Liver (tissue), 10 donors: ENCODE measurements at places on chromosomes 7 and 10. TPM values are rescaled to one million over a fixed set of nuclear protein-coding genes. Genes with fewer than 3 reads are reported as not detected.

- no peak for DNase-seq
These were observed 39.5 kb upstream of the OPN4 start for GRCh38 chr10:86614853-86615252.

DNA sequence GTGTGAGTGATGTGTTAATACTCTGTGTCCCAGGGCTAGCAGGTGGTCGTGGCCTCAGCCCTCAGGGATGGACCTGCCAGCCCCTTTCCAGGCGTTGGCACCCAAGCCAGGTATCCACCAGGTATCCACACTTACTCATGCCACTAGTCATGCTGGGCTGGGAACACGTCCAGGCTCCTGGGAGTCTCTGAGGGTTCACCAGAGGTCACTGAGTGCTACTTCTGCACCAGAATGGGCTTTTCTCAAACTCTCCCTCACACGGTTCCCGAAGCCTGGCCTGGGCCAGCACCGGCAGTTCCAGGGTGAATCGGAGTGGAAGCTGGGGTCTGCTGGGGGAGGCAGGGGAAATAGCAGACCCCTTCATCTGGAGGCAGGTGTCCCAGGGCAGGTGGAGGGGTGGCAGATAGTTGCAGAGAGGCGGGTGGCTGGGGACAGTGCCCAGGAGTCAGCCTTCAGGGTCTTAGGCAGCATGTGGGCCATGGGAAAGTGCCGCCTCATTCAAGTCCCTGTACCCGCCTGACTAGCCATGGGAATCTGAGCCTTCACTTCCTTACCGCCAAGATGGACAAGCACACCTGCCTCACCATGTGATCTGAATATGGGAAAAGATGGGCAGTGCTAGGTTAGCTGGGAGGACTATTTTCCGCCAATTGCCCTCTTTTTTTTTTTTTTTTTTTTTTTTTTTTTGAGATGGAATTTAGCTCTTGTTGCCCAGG is 95.5 kb upstream of the GTF2I start:
- DNase-seq, result no peak

Gene MYH16
- polyA plus RNA-seq, result not detected

Gene ARID5B
- polyA plus RNA-seq, result 6.4 TPM

DNA sequence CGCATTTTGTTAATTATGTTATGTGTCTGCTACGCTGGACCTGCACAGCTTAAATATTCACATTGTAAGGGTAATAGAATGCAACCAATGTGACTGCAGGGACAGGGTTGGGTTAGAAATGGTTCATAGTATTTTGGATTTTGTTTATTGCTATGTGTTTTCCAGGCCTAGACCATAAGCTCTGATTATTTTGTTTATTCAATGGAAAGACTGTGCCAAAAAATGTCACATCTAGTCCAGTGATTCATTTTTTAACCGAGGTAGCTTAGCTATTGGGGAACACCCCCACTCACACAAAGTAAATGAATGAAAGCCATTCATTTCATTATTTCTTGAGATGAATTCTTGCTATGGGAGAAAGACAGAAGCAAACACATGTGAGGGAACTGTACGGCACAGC is 516.5 kb upstream of the ANKRD30A start:
- DNase-seq, result no peak

GRCh38 chr10:105017116-105017515 is 376.0 kb downstream of the SORCS3 start:
- no peak for DNase-seq

Gene NANOS1
- polyA plus RNA-seq, result 0.07 TPM

Gene AKR1D1
- 44.4 TPM for polyA plus RNA-seq

Gene MET
- 10.9 TPM for polyA plus RNA-seq

Gene SPDYE2B
- 0.28 TPM for polyA plus RNA-seq

DNA sequence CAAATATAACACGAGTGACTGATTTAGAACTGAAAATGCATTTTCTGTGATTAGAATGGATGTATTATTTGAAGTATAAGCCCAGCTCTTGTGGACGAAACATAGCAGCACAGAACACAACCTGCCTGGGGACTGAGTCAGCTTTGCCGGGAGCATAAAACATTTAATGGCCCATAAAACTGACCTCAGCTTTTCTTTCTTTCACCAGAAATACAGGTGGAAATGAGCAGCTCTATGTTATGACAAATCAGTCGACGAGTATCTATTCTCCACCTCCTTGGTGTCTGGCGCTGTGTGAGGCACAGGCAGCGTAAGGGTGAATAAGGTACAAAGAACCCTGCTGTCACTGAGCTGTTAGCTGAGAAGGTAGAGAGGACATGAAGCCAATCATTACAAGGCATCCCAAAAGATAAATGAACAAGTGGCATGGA is 471.6 kb upstream of the AKR1E2 start:
- no peak for DNase-seq

DNA sequence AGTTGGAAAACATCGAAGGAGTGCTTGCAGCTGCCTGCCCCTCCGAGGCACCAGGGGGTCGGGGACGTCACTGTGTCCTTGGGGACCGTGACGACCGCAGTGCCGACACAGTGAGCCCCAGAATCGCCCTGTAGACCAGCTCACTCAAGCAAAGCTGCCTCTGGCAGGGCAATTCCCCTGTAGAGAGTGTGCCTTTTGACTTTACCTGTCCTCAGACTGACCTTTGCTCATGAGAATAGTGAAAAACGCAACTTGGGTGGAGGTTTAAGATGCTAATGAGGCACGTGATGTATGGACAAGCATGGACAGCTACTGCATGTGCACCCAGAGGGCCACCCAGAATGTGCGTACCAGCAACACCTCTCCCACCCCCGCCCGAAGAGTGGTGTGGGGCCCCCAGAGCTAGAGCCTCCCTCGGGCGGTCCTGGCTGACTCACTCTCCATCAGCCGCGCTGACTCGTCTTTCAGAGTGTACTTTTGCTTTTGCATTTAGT is 271.9 kb downstream of the ADARB2 start:
- DNase-seq, result no peak

- DNase-seq, result no peak
These were observed 105.0 kb upstream of the ZNF716 start for GRCh38 chr7:57344957-57345356.

DNA sequence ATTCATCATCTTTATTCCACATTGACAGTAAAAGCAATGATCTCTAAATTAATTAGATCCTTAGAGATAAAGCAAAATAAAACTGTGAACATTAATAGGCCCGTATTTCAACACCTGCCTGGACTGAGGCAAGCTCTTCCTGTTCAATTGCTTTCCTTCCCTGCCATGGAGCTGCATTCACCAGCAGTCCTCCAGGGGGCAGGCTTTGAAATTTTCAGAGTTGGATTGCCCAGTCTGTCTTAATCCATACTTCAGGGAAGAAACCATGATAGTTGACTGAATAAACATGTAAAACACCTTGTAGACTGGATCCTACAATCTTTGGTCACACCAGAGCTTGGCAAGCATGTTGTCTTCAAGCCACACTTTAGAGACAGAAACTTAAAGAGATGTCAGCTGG is 936.6 kb downstream of the NRG3 start:
- DNase-seq, result no peak

DNA sequence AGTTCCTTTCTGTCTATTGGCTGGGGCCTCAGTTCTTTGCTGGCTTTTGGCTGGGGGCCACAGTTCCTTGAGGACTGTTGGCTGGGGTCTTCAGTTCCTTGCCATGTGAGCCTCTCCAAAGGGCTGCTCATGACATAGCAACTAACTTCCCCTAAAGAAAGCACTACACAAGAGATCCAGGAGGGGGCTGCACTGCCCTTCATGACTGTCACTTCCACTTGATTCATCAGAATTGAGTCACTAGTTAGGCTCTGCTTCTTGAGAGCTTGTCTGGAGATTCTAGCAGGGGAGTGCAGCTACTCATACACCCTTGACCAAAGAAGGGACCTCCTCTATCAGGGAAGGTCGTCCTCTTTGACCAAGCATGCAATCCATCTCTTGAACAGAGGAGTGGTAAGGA is 38.0 kb upstream of the MKX start:
- DNase-seq, result no peak

DNA sequence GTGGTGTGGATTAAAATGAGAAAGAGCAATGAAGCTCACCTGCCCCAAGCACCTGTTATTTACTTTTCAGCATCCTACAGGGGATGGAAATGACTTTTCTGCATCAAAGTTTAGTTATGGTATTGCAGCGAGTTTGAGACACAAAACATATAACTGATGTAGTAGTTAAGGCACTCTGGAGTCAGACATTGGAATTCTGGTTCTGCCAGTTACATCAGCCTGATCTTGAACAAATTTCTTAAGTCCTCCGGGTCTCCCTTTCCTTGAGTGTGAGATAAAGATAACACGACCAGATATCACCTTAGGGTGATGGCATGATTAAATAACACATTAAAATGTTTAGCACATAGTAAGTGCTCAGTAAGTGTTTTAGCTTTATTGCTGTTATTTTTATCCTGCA is 97.4 kb downstream of the ATXN7L1 start:
- DNase-seq, result no peak

GRCh38 chr10:47175181-47176123 is 124.5 kb upstream of the GDF10 start:
- DNase-seq, result no peak

Gene HIF1AN
- polyA plus RNA-seq, result 4.8 TPM

GRCh38 chr7:24898691-24899090 is 81.3 kb downstream of the OSBPL3 start:
- no peak for DNase-seq

- no peak for DNase-seq
These were observed 53.0 kb upstream of the INSIG1 start for GRCh38 chr7:155244675-155245074.

Gene LRRC61
- 13.9 TPM for polyA plus RNA-seq

Gene CLCN1
- polyA plus RNA-seq, result not detected

Gene NUTM2E
- not detected for polyA plus RNA-seq

Gene TMEM229A
- polyA plus RNA-seq, result not detected

Gene CCDC146
- polyA plus RNA-seq, result 3.9 TPM

- no peak for DNase-seq
These were observed 42.1 kb downstream of the FAM53B start for GRCh38 chr10:124701881-124702656.

DNA sequence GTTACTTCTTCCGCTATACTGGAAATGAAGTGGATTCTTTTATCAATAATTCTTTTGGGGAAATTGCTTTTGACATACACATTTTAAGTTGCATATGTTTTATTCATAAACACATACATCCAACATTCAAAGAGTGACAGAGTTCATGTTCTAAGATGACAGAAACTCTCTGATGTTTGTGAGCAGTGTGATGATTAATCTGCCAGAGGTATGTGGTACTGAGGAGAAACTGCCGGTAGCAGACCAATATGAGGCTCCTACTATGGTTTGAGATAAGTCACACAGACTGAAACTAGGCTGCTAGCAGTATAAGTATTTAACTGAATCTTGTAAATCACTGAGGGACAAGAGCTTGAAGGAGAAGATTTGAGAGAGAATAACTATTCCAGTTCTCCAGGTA is 524.1 kb upstream of the SEMA3D start:
- no peak for DNase-seq

DNA sequence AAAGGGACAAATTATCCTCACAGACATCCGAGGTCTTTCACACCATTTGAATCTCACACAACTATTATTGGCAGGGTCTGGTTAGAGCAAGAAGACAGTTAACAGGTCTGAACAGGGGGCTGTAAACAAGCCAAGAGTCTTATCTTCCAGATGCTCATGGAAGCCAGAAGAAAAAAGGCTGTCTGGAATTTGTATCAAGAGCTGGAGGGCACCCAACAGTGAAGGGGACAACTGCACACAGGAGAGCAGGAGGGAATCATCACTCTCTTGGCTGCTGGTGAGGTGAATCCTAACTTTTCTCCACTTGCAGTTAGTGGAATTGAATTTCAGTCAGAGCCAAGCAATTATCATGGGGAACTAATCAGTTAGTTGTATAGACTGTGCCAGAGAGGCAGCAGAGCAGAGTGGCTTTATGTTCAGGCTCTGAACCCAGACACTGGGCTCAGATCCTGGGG is 880.2 kb upstream of the AUTS2 start:
- DNase-seq, result no peak

GRCh38 chr7:13988731-13989125 is 738 bp downstream of the ETV1 start:
- peak; percentile 34 for DNase-seq

- DNase-seq, result no peak
These were observed 417.1 kb downstream of the SUGCT start for GRCh38 chr7:40551685-40552576.

- no peak for DNase-seq
These were observed 44.7 kb upstream of the ZEB1 start for GRCh38 chr10:31274310-31274709.

DNA sequence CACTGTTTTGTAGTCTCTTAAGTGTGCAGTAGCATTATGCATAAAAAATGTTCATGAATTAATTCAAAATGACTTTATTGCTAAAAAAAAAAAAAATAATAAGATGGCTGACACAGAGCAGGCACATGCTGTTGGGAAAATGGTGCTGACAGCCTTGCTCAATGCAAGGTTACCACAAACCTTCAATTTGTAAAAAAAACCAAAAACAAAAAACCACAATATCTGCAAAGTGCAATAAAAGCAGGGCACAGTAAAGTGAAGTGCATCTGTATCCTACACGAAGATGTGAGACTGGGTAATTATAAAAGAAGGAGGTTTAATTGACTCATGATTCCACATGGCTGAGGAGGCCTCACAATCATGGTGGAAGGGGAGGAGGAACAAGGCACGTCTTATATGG is 185.8 kb downstream of the USP6NL start:
- no peak for DNase-seq

GRCh38 chr10:106189292-106189691 is 975.2 kb downstream of the SORCS1 start:
- no peak for DNase-seq

DNA sequence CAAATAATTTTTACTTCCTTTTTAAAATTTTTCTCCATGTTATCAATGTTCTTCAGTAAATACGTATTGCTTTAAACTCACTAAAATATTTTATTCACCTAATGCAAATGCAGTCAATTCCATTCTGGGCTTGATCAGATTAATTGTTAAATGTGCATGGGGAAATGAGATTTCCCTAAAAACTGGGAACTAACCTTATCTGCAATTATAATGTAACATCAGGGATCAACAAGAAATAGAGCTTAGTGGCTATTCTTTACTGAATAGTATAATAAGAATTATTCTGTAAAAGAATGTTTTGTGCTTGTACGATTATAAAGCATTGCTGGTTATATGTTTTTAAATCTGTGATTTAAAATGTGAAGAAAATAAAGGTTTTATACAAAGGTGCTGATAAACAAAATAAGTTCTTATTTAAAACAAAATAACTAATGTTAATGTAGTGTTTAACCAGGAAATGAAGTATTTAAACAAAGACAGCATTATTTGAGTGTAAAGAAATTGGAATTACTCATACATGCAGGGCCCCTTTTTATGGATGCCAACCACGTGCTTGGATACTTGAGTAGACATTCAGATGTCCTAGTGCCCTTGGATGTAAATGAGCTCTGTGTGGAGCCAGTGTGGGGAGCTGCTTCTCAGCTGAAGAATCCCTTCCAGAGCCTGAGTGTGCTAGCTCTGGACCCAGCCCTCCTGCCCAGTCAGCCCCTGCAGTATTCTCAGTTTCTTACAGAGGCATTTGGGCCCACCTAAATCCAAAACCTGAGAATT is 84.2 kb downstream of the REEP3 start:
- no peak for DNase-seq
